ENCODE measurements at places on chromosomes 6 and 20. TPM values are rescaled to one million over a fixed set of nuclear protein-coding genes. Genes with fewer than 3 reads are reported as not detected.

DNA sequence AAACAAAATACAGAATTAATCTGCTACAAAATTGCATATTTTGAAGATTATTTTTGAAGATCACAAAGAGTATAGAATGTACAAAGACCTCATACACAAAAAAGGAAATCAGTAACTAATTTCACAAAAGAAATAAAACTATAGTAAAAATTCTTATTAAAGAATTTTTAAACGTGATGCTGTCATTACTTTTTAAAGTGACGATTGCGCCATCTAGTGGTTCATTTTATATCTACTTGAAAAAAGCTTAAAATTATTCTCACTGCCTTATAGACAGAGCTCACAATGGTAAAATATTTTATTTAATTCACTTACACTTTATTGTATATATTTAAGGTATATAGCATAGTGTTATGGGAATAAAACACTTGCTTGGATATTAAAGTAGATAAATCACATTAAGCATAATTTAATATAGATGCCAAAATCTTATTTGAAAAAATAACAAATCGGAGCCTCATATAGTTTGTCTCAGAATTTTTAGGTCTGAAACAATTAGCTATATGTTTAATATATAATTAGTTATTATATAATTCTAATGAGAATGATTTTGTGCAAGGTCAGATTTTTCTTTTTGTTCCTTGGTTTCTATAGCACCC is 128.8 kb downstream of the PHF3 start:
- peak; percentile 68 for DNase-seq

- no peak for DNase-seq
Measured at GRCh38 chr6:111381123-111381522, 101.9 kb downstream of the REV3L start.

- DNase-seq = no peak
Measured at GRCh38 chr20:34016736-34017135, 23.0 kb downstream of the RALY start.

GRCh38 chr20:4555188-4555890 is 166.4 kb upstream of the PRND start:
- DNase-seq = no peak

DNA sequence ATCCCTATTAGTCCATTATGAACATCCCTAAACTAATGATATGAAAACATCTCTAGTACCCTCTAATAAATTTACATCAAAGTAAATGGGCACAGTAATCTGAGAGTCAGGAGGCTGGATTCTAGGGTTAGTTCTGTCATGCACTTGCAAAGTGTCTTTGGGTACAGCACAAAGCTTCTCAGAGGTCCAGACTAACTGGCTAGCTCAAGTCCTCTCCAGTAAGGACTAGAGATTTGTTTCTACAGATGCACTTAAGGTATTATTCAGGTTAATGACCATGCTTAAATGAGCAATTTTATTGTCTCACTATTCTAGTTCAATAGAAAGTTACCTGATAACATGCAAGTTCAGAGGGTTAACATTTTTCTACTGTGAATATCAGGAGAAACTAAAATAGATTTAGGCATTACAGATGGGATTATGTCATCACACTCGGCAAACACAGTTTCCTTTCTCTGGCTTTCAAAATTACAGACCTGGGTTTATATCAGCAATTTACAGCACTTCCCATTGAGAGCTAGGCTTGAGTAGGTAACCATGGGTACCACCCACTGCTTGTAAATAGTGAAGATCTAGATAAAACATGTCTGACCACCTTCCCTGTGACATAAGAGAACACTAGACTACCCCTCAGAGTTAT is 402.9 kb upstream of the RUNX2 start:
- DNase-seq = peak; percentile 48

- DNase-seq = no peak
Measured at GRCh38 chr6:106557837-106558236, 71.5 kb downstream of the RTN4IP1 start.

DNA sequence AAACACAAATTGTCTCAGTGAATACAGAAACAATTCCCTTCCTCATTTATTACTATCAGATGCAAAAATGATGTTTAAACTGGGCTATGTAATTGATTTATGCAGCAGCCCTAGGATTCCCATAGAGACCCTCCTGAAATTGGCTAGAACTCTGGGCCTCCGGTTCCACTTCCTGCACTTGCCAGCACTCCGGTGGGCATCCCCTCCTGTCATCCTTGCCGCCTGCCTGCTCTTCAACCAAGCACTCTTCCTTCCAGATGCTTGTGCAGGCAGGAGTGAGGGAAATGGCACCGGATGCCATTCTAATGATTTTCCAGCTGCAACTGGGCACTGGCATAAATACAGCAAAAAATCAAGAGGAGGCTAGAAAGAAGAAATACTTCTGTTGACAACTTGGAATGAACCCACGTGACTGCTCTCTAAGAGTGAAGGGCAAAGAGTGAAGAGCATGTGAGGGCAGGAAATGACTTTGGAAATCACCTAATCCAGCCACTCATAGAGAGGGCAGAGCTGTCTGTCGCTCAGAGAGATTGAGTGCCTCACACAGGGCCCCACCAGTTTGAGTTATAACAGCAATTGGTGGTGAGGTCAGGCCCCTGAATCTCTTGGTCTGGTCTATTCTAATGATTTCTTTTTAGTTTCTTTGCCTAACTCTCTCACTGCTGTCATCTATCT is 3.7 kb upstream of the NEDD9 start:
- DNase-seq = no peak

- DNase-seq = no peak
Measured at GRCh38 chr20:33305589-33306057, 22.6 kb downstream of the BPIFB1 start.

GRCh38 chr6:101013612-101014195 is 132.6 kb upstream of the ASCC3 start:
- no peak for DNase-seq

DNA sequence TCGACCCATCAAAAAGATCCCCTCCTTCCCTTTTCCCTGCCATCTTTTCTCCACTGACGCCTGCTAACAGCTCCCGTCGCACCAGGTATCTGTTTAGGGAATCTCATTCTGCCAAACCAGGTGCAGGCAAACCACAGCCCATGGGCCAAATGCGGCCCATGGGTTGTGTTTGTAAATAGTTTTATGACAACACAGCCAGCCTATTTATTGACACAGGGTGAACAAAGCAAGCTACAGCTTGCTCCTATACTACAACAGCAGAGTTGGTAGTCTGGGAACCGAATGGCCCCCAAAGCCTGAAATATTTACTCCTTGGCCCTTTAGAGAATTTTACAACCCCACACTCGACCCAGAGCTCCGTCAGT is 16.4 kb downstream of the NFATC2 start:
- no peak for DNase-seq

GRCh38 chr6:13400772-13401171 is 72.4 kb upstream of the TBC1D7 start:
- no peak for DNase-seq

The ERGIC3 gene
- 121 TPM for total RNA-seq

The MGME1 gene
- 43.1 TPM for total RNA-seq

The CRISP3 gene
- not detected for total RNA-seq

The ULBP2 gene
- total RNA-seq = 1.1 TPM

The SPATS1 gene
- total RNA-seq = not detected

The SLC17A1 gene
- not detected for total RNA-seq

The GPLD1 gene
- total RNA-seq = 15.3 TPM

All from GM23338 (cell line).